ENCODE measurements at places on chromosomes 4 and X.
A peak's percentile ranks its signal among the peaks of the same experiment; 100 is the strongest.

DNA sequence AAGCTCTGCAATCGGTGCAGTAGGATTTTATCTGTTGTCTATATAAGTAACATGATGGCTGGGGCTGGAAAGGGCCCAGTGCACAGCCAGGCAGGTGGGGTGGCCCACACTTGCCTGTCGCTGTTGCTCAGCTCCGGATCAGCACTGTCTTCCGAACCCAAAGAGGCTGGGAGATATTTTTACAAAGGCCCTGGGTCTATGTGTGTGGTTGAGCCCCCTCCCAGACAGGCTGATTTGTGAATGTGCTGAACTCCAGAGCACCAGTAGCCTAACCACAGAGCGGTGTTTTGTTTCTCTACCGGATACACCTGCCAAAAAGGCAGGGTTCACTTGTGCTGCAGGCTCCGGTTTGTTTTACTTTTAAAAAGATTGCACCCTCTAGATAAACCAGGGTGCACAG is 33.5 kb upstream of the CHRNA9 start:
- no peak for DNase-seq

- no peak for DNase-seq
These were observed 2108.9 kb upstream of the TENM3 start for GRCh38 chr4:180134091-180134866.

- DNase-seq, result no peak
These were observed 261.6 kb downstream of the ARHGAP24 start for GRCh38 chr4:85736571-85736970.

- no peak for DNase-seq
These were observed 45.1 kb downstream of the NR3C2 start for GRCh38 chr4:148396986-148397673.

- no peak for DNase-seq
These were observed 1184.4 kb downstream of the RPA4 start for GRCh38 chrX:98068024-98068580.

DNA sequence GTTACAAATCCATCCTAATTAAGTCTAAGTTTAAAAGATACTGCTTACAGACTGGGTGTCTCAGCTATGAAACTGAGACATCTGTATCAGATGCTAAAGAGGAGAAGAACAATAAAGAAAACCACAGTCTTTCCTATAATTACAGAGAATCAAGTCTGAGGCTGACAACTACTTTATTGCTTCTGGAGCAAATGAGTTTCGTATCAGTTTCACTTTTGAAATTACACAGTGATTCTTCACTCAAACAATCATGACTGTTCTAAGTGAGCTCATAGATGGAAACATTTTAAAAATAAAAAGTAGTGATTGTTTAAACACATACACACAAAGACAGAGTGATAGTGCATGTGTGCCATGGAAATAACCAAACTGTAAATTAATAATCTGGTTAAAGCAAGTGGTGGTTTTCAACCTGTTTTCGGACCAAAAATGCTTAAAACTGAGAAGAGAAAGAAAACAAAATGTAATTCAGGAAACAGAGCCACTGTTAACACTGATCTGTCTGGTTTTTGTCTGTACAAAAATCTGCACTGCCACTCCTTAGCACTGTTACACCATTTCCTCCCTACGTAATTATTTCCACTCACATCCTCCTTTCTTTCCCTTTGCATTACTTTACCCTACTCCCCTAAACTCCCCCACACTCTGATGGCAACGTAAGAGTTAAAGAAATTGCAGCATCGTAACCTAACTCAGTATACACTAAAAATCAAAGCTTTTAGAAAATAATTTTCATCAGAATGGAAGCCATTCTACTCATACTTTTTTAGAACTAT is 12.5 kb downstream of the RFC1 start:
- DNase-seq, result peak; percentile 29

- DNase-seq, result no peak
These were observed 61.6 kb downstream of the SYNPO2 start for GRCh38 chr4:118950224-118950623.

- DNase-seq, result no peak
These were observed 1668.6 kb upstream of the AGA start for GRCh38 chr4:179110816-179111215.

GRCh38 chr4:73852771-73853170 is 325 bp upstream of the PF4V1 start:
- no peak for DNase-seq

DNA sequence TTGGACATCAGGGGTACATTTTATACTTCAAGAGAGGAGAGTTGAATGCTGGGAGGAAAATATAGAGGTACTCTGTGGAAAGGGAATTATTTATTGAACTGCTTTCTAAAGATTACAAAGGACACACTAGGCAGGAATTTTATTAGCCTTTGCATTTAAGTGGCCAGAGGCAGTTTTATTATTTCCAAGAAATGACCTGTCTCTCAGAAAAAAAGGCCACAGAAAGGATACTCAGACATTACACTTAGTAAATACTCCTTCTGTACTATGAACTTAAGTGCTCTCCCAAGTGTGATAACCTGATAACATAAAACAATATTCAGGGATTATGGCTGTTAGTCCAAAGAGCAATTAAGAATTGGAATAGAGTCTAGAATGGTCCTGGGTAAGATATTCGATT is 7.5 kb downstream of the LRRC66 start:
- no peak for DNase-seq

GRCh38 chrX:143934542-143934941 is 50.7 kb downstream of the UBE2NL start:
- no peak for DNase-seq

- DNase-seq, result no peak
These were observed 119.8 kb downstream of the DCK start for GRCh38 chr4:71113294-71113693.

- no peak for DNase-seq
These were observed 2.8 kb upstream of the SAP30 start for GRCh38 chr4:173367946-173368345.

- no peak for DNase-seq
These were observed 419.3 kb upstream of the SLIT2 start for GRCh38 chr4:19832411-19832810.

GRCh38 chr4:153153339-153153871 is 50.8 kb upstream of the TRIM2 start:
- no peak for DNase-seq

DNA sequence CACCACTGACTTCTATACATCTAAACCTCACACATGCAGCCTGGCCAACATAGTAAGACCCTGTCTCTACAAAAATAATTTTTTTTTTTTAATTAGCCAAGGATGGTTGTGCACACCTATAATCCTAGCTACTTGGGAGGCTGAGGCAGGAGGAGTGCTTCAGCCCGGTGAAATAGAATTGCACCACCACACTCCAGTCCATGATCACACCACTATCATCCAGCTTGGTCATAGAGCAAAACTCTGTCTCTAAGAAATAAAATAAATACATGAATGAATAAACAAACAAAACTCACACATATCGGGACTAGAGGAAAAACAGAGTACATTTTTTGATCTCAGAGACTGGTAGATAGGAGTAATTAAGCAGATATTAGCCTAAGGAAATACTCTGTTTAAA is 66.6 kb upstream of the PDE5A start:
- DNase-seq, result no peak

DNA sequence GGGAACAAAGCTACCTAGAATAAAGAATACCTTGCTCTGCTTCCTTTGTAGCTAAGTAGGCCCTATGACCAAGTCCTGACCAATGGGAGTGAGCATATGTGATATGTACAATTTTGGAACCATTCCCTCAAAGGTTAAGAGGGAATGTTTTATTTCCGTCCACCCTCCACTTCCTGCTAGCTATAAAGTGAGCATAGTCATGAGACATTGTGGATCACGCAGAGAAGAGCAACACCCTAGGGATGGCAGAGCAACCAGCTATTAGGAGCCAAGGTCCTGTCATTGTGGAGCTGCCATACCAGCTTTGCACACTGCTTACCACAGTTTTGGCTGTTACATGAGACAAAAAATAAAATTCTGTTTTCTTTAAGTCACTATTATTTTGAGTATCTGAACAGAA is 45.8 kb upstream of the RNF128 start:
- no peak for DNase-seq

GRCh38 chr4:33948921-33949320 is 2295.4 kb downstream of the ARAP2 start:
- DNase-seq, result no peak

- no peak for DNase-seq
These were observed 247.9 kb upstream of the POF1B start for GRCh38 chrX:85627363-85627762.

- DNase-seq, result no peak
These were observed at the start of gene CCDC160 for GRCh38 chrX:134236626-134237614. Gene CCDC160, plus strand, starts transcription at chrX:134237182. Its CDS starts 7,619 bp downstream, at chrX:134244801.

- DNase-seq, result no peak
These were observed 23.4 kb upstream of the ENPEP start for GRCh38 chr4:110452546-110452945.

DNA sequence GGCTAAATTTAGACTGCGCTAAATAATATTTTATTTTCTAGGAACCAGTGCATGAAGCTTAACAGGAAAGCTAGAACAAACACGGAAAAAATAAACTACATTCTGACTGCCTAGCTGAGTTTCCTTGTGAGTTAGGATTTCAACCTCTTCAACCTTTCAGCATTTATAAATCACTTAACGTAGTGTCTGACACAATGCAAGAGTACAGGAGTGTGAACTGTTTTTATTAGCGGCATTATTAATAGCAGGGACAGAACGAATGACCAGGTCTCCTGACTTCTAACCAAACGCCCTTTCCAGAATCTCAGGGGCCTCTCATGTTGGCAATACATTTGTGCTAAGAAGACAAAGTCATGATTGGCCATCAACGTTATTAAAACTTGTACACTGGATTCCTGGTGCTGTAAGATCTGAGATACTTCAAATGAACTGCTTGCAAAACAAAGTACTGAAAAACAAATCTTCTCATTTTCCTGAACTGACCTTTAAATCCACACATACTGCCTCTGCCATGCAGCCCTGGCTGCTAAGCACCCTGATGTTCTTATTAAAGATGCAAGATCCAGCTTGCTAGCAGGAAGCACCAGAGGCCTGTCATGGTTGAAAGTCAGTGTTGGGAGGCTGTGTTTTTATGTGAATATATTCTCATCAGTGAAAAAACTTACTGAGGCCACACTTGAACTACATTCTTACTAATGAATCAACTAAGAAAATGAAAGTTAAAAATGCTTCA is 380.4 kb upstream of the CPEB2 start:
- DNase-seq, result no peak

GRCh38 chr4:184471881-184472613 is 2.3 kb downstream of the IRF2 start:
- DNase-seq, result no peak

DNA sequence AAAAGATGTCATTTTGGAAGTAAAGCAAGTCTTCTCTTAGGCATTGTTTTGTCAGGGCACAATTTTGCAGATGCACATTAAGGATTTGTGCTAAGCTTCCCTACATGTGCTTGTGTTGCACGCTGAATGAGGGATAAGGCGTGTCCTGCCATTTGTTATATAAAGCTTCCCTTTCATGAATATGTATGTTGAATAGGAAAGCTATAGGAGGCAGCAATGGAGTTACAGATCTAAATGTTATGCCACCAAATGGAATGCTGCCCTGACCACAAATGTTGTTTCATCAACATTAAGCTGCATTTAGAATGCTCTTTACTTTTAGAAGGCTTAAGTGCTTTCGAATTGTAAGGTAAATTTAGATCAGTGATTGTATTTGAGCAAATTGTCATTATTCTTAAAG is 20.9 kb downstream of the SGMS2 start:
- no peak for DNase-seq

- DNase-seq, result no peak
These were observed 12.7 kb upstream of the DGKK start for GRCh38 chrX:50483283-50483682.

DNA sequence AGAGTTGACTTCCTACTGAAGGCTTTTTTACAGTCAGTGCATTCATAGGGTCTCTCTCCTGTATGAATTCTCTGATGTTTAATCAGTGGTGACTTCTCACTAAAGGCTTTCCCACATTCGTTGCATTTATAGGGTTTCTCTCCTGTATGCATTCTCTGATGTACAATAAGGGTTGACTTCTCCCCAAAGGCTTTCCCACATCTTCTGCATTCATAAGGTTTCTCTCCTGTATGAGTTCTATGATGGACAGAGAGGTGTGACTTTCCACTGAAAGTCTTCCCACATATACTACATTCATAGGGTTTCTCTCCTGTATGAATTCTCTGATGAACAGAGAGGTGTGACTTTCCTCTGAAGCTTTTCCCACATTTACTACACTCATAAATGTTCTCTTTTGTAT is 45.2 kb downstream of the ZNF674 start:
- no peak for DNase-seq

DNA sequence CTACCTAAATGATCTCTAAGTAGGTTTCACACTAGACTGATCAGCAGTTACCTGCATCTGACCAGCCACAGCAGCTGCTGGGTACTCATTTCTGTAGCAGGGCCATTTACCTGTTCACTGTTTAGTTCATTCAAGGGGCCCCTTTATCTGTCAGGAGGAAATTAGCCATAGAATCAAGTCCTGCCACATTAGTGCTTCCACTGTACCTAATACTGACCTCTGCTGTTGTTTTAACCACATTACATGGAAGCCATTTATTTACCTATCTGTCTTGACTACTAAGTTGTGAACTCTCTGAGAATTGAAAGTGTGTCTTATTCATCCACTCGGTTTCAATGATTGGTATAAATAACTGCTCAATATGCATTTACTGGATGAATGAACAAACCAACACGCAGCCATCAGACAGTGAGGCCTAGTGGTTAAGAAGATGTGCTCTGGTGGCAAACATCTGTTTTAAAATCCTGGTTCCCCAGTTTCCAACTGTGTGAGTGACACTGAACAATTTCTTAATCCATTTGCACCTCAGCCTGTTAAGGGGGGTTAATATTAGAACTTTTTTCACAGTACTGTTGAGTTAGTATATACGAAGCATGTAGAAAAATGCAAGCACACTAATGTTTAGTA is 30.0 kb upstream of the ANXA5 start:
- DNase-seq, result peak; percentile 63

- DNase-seq, result no peak
These were observed 4.7 kb upstream of the ARX start for GRCh38 chrX:25020391-25020904.

DNA sequence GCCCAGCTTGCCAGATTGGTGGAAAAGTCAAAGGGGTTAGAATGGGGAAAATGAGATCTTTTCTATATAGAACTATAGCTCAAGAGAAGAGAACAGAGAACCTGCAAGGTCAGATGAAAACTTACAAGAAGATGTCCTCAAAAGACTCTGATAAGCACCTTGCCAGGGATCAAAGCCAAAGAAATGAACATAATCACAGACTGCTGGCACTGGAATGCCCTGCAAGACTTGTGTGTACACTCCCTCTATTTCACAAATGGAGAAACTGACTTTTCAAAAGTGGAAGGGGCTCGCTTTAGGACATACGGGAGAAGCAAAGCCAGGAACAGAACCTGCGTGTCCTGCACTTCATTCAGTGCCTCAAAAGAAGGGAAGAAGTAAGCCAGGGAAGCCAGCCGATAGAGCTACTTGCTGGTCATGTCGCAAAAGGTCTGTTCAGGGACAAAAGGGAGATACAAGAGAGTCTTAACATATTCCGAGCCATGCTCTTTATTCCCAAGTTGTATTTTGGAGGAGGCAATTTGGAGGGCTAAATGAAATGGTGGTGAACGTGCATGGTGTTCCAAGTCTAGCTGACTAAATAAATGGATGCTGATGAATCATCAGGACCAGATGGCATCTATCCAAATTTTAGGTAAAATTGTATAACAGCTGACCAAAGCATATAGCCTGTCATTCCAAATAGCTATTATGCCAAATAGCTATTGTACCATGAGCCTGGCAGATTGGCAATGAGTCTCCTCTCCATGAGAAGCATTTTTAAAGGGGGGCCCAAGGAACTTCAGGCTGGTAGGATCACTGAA is 175.6 kb upstream of the GPC4 start:
- no peak for DNase-seq

Measured in HFF-Myc (cell line).